ENCODE measurements at places on chromosomes 7 and 10.

DNA sequence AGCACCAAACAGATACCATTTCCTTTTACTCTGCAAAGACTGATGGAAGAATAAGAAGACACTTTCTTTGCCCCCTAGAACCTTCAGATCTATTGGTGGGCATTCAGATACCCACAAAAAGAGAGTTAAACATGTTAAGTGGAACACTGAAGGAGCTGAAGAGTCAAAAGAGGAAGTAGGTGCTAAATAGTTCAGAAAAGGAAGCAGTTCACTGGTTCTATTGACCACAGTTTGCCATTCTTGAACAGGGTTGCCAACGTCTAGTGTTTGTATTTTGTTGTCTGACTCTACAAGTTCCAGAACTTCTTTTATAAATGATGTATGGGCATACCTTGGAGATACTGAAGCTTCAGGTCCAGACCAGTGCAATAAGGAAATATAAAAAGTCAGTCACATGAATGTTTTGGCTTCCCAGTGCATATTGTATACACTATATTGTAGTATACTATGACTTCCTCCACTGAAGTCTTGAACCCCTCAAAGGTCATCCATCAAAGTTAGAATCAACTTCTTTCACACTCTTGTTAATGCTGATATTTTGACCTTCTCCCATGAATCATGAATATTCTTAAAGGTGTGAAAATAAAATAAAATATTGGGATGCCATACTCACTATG is 47.5 kb upstream of the AGR3 start:
- DNase-seq = no peak

GRCh38 chr10:124287071-124287685 is 131.5 kb downstream of the OAT start:
- DNase-seq = no peak

DNA sequence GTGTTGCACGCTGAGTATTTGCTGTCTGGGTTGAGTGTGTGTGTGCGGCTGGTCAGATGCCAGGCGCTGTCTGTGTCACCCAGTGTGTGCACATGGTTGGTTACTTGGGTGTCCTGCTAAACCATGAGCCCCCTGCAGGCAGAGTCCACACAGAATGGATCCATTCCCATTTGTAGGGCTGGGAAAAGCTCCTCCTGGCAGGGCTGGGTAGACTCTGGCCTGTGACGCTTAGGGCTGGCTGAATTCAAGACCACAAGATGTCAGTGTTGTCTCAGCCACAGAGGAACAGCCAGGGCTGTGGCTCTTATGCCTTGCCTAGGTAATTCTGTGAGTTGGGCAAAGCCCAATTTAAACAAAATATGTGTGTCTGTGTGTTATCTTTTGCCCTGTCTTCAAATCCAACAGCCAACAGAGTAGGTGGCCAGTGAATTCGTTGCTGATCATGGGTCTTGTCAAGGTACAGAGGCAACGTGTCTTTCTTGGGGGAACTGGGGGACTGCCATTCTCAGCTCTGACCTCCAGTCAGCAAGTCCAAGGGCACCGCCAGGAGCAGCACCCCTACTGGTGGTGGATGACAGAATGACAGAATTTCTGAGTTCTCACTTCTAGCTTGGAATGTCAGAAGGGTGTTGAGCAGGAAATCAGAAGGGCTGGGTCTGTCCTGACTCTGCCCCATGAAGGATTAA is 285.1 kb downstream of the CCSER2 start:
- no peak for DNase-seq

DNA sequence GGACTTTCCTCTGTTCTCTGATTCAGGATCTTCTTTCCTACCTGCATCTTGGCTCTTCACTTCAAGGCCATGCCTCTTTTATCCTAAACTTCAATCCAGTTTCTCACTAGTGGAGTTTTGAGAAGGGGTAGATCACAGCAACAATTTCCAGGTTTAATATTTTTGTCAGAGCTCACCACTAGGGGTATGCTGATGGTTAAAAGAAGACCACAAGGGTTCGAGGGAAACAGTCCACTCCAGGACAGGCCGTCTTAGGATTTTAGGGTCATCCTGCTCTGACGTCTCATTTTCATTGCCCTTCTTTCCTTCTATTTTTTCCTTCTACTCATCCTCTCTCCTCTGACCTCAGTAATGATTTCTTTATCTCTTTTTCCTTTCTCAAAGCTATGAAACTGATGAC is 11.3 kb downstream of the STAG3 start:
- DNase-seq = no peak

- DNase-seq = no peak
Measured at GRCh38 chr7:117041007-117041406, 87.7 kb downstream of the ST7 start.

- DNase-seq = no peak
Measured at GRCh38 chr7:28362812-28363211, 49.5 kb upstream of the CREB5 start.

- no peak for DNase-seq
Measured at GRCh38 chr7:133705596-133705995, 421.5 kb upstream of the LRGUK start.

DNA sequence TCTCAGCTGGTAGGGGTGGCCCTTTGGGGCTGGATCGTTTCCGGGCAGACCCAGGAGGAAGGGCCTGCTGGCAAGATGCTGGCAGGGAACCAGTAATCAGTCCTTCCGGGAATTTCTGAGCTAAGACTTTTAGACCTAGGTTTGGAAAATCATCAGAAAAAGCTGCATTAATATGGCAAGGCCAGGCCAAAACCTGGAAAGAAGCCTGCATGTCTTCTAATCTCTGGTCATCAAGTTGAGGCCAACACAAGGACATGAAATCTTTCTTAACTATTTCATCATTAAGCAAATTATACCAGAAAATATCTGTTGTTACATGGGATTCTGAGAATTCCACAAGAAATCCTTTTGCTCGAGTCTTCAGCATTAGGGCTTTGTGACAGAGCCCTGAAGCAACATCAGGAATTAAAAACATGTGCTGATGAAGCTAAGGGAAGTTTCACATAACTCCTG is 19.9 kb downstream of the CPA1 start:
- DNase-seq = no peak

DNA sequence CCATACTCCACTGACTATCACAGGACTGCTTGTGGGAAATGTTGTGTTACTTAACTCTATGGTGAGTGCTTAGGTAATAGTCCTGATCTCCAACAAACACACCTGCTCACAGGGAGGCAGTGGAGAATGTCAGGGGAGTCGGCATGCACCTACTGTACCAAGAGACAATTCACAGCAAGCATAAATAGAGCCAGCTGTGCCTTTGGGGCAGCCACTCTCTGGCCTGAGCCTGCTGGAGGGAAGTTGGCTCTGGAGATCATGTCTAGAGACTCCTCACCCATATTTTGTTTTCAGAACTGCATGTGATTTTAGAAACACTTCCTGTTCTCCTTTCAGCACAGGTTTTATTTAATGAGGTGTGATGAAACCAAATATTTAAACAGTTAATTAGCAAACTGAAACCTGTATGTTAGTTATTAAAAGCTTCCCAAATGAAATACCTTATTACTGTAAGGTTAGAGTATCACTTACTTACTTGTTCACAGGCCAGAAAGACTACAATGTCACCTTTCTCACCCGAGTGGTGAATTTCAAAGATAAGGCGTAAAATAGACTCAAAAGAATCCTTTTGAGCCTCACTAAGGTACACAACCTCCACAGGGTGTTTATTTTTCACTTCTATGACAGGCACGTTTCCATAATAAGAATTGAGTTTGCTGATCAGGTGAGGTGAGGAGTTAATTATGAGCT is 21.8 kb downstream of the DHX32 start:
- no peak for DNase-seq

DNA sequence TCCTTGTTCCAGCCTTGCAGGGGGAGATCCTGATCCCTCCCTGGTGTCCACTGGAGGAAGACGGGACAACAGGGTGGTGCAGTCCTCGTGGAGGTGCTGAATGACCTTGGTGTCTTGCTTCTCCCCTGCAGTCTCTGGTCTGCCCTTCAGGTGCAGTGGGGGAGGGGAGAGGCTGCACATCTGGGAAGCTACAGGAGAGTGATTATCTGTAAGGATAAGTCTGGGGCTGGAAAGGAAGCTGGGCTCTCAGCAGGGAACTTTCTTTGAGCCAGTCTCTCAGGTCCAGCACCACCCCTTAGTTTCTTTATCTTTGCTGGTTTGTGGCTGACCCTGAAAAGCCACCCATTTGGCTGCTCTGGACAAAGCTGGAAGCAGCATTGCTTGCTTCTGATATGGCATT is 275.6 kb downstream of the CCSER2 start:
- no peak for DNase-seq

- no peak for DNase-seq
Measured at GRCh38 chr7:55253188-55253587, 111.9 kb upstream of the LANCL2 start.

- DNase-seq = no peak
Measured at GRCh38 chr10:74862625-74863024, 36.2 kb downstream of the KAT6B start.

- DNase-seq = peak; percentile 56
Measured at GRCh38 chr7:100465702-100466311, 1.7 kb upstream of the SPACDR start.

DNA sequence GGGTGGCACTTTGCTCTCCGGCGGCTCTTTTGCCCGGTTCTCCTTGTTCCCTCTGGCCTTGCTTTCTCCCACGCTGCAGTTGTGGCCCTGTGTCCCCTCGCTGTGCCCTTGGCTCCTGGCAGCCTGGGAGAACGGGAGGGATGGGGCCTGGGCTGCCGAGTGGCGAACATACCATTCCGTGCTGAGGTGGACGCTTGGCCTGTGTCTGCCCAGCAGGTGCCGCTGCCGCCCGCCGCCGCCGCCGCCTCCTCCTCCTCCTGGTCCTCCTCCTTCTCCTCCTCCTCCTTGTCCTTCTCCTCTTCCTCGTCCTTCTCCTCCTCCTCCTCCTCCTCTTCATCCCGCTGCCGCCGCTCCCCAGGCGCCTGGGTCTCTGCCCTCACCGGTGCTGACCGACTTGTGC is 36.0 kb downstream of the AGAP3 start:
- DNase-seq = no peak

- DNase-seq = no peak
Measured at GRCh38 chr7:3399858-3400257, 98.8 kb downstream of the SDK1 start.

DNA sequence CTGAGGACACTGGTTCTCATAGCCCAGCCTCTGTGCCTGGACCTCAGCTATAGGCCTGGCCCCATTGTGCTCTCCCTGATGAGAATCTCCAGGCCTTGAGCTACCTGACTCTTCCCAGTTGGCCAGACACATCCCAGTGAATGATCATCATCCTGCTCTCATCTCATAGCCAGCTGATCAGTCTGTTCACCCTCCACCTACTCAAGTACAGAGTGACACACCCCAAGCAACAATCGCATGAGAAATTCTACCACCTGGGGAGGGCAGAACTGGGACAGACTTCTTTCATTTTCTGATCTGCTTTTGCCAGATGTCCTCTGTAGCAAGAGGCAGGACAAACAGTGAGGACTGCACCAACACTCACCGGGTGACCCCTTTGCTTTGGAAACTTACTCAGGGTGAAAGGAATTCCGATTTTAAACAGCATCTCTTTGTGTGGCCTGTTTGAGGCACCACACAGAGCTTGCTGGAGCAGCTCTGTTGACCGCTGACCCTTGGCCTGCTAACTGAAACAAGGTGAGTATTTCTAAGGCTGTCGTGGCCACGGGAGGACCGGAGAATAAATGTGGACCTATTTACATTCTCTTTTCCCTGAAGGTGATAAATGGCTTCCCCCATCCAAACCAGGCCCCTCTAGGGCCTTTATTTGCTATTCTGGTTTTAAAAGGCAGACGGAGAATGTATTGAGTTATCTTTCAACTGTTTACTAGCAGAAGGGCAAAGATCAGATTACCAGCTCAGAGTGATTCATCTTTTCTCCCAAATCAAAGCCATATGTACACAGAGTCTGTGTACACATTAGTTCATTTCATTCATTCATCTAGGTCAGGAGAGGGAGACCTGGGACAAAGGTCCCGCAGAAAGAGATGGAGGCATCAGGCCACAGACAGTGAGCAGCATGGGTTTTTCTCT is 181.4 kb upstream of the TNS3 start:
- peak; percentile 35 for DNase-seq

GRCh38 chr10:119303886-119304285 is 96.5 kb downstream of the GRK5 start:
- no peak for DNase-seq

- DNase-seq = no peak
Measured at GRCh38 chr7:149774237-149775175, 1.1 kb upstream of the ZNF467 start.

- DNase-seq = no peak
Measured at GRCh38 chr7:29442146-29442545, 121.5 kb upstream of the PRR15 start.

DNA sequence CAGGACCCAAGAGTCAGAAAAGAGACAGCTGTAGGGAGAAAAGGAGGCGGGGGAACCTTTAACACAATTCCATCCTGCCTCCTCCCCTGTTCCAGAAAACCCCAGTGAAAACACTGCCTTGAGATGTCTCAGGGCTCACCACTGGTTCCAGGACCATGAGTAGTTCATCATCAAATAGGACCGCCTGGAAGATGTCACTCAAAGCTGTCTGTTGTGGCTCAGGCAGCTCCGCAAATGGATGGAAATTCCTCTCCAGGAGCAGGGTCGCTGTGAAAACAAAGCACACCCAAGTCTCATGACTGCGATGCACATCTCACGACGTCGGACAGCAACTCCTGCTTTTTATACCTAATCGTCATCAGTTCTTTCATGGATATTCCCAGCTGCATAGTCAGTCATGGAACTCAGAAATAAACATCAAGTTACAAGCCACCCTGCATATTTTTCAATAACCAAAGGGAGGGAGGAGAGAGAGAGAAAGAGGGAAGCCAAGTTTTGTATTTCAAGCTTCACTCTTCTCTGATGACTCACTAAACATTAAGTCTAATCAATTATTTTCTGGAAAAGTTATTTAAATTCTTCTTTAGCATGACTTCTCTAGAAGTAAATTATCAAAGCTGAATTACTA is 49.2 kb downstream of the GSDME start:
- no peak for DNase-seq

GRCh38 chr10:79939969-79940368 is 8.9 kb downstream of the SFTPD start:
- DNase-seq = no peak

DNA sequence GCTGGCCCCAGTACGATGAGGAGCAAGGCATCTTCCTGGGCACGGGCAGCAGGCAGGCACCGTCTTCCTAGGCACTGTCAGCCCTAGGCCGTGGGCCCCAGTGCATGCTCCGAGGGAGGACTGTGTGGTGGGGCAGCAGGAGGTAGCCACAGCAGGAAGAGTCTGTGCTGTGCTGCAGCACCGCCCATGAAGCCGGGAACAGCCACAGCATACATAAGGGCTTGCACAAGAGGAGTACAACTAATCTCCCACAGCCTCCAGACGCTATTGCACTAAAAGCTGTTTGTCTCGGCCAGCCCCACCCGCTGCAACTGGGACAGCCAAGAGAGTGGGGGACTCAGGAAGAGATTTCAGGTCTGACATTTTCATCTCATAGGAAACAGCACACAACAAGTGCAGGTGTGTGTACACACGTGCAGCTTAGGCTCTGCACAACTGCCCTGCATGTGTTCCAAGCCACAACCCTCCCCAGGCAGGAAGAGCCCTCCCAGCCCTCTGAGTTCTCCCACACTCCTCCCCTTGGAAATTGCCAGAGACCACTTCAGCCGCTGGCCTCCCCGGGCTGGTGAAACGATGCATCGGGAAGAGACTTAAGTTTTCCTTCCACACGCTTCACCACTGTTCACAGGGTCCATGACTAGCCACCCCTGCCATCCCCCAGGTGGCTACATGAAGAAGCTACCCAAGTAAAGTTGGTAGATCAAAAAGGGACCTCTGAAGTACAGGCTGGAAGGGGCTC is 88.1 kb upstream of the DDC start:
- no peak for DNase-seq

GRCh38 chr7:68485253-68485917 is 1112.9 kb upstream of the AUTS2 start:
- no peak for DNase-seq
